Stimulated activated CD4-positive, alpha-beta T cell treated with anti-CD3 and anti-CD28 coated beads, Interleukin-4, amount 100 ng/mL, for 4 hours (primary cell): ENCODE measurements at places on chromosomes 12 and 14.

- no peak for DNase-seq
Measured at GRCh38 chr14:30564235-30564867, 5.4 kb downstream of the G2E3 start.

- no peak for DNase-seq
Measured at GRCh38 chr14:73888971-73889370, 2.3 kb downstream of the ZNF410 start.

GRCh38 chr14:23173031-23173430 is 10.4 kb downstream of the SLC7A8 start:
- no peak for DNase-seq

- DNase-seq: no peak
Measured at GRCh38 chr14:59199205-59199604, 10.7 kb downstream of the DAAM1 start.

GRCh38 chr12:80700327-80700726 is 7.1 kb upstream of the MYF6 start:
- DNase-seq: no peak

GRCh38 chr12:20459920-20460319 is 91.6 kb downstream of the PDE3A start:
- DNase-seq: no peak

- DNase-seq: no peak
Measured at GRCh38 chr14:87874676-87875075, 118.3 kb downstream of the GALC start.

GRCh38 chr14:35068238-35069012 is 22.4 kb downstream of the FAM177A1 start:
- DNase-seq: no peak

GRCh38 chr12:110775997-110776396 is 33.3 kb upstream of the PPP1CC start:
- DNase-seq: no peak
